ENCODE measurements at places on chromosomes 16 and 17. TPM values are rescaled to one million over a fixed set of nuclear protein-coding genes. Genes with fewer than 3 reads are reported as not detected.

OR2C1 gene
- total RNA-seq, result 0.26 TPM

TMEM238L gene
- total RNA-seq, result not detected

SMIM5 gene
- not detected for total RNA-seq

GP1BA gene
- not detected for total RNA-seq

RDM1 gene
- 0.92 TPM for total RNA-seq

KRTAP4-1 gene
- total RNA-seq, result not detected

CDC6 gene
- total RNA-seq, result 20.2 TPM

GSDMA gene
- not detected for total RNA-seq

ZFP3 gene
- total RNA-seq, result 1.7 TPM

SPATA22 gene
- total RNA-seq, result not detected

ABCA8 gene
- 202 TPM for total RNA-seq

MIF4GD gene
- 11.6 TPM for total RNA-seq

PRR29 gene
- total RNA-seq, result 1.5 TPM

GNGT2 gene
- total RNA-seq, result 0.66 TPM

NXN gene
- 2.0 TPM for total RNA-seq

GPR139 gene
- total RNA-seq, result not detected

OR1E2 gene
- total RNA-seq, result not detected

GFER gene
- total RNA-seq, result 11.2 TPM

RAB26 gene
- total RNA-seq, result 2.0 TPM

PLCG2 gene
- total RNA-seq, result 0.40 TPM

CES5A gene
- not detected for total RNA-seq

SLC16A13 gene
- total RNA-seq, result 0.12 TPM

TBC1D26 gene
- not detected for total RNA-seq

SP2 gene
- 1.6 TPM for total RNA-seq
